T47D (cell line): ENCODE measurements at places on chromosomes 12 and 14.
A peak's percentile ranks its signal among the peaks of the same experiment; 100 is the strongest.

GRCh38 chr14:32244404-32244803 lies 41.3 kb upstream of the RNU6-8 start:
- no peak for DNase-seq

DNA sequence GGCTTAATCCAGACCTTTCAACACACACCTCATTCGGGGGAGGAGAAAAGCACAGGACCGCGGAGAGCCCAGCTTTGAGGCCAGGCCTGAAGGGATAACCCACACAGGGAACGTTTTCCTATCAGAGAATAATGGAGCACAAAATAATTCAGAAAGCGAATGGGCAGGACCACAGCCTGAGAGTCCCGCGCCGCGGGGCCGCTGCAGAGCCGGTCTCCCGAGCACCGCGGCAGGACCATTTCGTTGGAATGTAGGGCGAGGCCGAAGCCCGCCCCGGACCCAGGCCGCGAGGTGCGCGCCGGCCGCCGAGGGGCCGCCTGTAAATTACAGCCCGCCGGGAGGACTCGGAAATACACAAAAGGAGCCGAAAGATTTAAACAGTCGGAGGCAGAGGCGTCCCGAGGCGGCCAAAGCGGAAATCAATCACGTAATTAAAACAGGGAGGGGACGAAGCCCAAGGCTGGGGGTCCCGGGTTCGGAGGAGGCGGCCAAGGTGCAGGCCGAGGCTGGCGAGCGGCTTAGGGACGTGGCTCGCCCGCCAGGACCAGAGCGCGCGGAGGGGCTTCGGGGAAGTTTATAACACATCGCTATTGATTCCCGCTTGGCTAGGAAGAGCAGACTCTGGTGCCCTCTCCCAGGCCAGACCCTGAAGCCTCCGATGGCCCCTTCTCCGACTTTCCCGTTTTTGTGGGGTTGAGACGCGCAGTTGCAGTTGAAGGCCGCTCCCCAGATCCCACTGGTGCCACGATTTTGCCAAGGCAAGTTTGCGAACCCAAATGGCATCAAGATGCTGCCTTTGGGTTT lies 6.3 kb upstream of the HOXC4 start:
- DNase-seq = no peak

DNA sequence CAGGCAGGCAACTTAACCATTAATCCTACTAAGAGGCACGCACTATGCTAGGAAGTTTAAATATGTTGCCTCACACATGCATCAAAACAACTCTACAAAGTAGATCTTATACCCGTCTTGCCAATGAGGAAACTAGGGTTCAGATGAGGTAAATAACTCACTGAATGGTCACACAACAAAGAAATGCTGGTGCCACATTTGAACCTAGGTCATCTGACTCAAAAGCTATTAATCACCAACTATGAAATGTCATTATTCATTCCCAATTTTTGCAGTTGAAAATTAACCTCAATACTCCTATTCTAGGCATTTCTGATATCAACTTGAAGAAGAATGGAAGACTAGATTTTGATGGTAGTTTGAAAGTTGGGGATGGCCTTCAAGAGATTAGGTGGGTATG lies 2.8 kb upstream of the PYROXD1 start:
- no peak for DNase-seq

GRCh38 chr12:11672256-11673191 lies 23.1 kb downstream of the ETV6 start:
- DNase-seq = no peak

GRCh38 chr12:21992823-21993222 lies 51.6 kb upstream of the ABCC9 start:
- DNase-seq = no peak

DNA sequence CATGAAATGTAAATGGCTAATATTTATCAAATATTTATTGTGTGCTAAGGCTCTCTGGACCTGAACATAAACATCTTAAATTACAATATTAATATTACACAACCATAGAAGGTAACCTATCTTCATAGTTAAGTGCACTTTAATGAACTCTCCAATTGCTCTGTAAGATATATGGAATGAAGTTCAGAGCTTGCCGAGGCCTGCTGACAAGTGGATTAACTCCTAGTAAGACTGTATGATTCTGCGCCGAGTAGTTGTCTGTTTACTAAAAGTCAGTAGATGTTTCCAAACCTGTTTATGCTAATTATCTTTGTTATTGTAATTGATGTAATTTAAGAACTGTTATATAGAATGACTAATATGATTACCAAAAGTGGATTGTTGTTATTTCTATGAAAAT lies 77.2 kb downstream of the PTPRR start:
- DNase-seq = no peak

DNA sequence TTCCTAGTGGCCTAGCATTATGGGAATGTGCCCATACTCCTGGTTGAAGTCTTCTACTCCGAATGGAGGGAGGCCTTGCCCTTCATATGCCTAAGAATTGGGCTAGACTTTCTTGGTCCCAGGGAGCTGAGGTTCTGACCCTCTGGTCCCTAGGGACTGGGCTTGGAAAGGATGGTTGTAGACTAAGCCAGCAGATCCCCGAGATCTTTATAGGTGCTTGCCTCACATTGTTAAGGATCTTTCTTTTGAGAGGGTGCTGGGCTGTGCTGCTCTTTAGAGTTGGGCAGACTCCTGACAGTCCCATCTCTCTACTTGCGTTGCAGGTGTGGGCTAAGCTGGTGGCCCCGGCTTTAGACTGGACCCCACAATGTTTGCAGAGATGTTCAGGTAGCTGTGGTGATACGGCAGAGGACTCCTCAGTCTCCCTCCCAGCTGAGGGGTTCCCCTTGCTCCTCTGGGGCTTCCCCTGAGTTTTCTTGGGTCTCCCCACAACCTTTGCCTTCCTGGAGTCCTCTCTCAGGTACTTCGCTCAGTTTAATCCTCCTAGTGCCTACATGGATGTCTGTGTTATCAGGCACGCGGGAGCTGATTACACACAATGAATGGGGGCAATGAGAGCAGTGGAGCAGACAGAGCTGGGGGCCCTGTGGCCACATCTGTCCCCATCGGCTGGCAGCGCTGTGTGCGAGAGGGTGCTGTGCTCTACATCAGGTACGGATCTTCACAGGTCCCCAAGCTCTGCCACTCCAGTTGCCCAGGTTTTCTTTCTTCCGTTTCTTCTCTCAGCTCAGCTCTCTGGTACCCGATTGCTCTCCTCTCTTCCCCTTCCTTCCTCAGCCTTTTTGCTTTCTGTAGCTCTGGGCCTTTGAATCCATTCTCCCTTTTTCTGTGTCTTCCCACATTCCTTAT lies 1.3 kb downstream of the MBD6 start:
- DNase-seq = no peak

- no peak for DNase-seq
Observed at GRCh38 chr12:100544165-100544564, 29.3 kb upstream of the GAS2L3 start.

GRCh38 chr12:124408822-124409517 lies 114.1 kb downstream of the RFLNA start:
- DNase-seq = no peak

GRCh38 chr14:72512281-72512680 lies 381.6 kb downstream of the DPF3 start:
- no peak for DNase-seq

DNA sequence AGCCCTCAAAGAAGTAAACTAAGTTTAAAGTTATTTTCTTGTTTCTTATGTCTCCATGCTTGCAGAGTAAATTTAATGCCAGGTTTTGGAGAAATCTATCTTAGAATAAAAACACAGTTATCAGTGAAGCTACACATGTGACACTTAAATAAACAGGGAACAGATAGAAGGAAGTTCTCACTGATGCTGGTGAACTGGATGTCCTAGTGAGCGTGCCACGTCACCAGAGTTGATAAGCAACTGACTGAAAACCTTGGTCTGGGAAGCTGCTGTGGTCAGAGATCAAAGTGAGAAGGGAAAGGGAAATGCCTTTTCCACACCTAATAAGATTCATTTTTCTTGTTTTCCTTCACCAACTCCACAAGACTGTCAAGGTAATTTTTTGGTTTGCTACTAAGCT lies 74.8 kb upstream of the PCED1B start:
- no peak for DNase-seq

DNA sequence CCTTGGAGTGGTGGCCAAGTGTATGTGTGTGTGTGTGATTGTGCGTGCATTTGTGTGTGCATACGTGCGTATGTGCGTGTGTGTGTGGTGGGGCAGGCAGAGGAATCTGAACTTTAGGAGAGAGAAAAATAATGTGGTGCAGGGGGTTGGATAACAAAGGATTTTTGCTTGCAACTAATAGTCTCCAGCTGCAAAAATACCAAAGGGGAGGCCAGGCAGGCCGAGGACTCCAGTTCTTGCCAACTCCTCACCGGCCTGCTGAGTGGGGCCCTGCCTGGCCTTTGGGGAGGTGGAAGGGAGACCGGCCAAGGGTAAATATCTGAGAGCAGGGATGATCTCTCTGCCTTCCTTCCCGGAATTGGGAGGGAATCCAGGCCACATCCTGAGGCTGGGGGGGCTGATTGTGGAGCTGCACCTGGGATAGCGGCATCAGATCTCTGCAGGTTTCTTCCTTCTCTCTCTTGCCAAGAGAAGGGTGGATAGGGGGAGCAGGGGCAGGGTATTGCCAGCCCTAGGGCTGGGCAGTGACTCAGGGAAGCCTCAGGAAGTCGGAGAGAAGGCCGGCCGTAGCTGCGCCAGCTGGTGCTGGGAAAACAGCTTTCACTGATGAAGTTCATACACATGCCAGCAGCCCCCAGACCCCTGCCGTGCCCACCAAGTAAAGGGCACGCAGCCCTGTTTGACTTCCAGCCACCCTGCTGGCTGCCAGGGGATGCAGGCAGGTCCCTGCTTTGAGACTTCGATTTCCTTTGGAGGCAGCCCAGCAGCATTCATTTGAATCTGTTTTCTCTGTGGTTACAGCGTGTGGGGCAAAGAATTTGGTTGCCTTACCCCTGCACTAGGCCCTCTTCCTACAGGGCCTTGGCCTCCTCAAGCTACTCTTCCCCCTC lies 4.6 kb upstream of the LRP1-AS start:
- no peak for DNase-seq

- no peak for DNase-seq
Observed at GRCh38 chr12:110677206-110677911, 11.6 kb downstream of the HVCN1 start.

GRCh38 chr12:47035484-47035883 lies 43.9 kb upstream of the PCED1B start:
- no peak for DNase-seq

- no peak for DNase-seq
Observed at GRCh38 chr12:40208707-40209446, 15.9 kb upstream of the LRRK2 start.

DNA sequence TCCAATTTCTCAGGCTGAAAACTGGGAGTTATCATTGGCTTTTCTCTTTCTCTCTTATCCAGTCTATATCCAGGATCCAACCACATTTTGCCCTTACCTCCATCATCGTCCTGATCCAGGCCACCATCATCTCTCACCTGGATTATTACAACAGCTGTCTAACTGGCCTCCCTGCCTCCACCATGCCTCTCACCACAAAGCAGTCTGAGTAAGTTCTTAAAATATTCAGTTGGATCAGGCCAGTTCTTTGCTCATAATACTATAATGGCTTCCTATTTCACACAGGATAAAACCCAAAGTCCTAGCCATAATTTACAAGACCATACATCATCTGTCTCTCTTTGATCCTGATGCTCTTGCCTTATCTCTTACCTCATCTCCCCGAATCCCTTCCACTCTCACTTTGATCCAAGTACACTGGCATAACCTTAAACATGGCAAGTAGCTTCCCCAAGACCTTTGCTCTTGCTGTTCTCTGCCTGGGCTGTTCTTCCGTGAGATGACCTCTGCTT lies 133.4 kb upstream of the RAP1B start:
- DNase-seq = no peak

DNA sequence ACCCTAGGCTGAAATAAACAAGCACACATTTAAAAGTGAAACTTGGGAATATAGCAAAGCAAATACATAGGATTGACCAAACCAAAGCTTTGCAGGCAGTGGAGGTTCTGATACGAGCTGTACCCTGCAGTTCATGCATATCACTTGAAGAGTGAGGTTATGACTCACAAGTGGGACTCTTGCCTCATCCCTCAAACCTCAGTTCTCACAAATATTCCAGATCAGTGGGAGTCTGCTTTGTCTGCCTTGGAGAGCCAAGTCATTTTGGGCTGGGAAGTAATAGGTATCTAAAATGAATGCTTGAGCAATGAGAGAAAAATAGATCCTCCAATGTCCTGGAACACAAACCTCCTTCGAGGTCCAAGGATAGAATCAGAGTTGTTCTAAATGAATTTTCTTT lies 116.4 kb downstream of the LRIG3 start:
- DNase-seq = no peak

GRCh38 chr14:75495882-75496281 lies 26.4 kb upstream of the BATF start:
- DNase-seq = no peak

DNA sequence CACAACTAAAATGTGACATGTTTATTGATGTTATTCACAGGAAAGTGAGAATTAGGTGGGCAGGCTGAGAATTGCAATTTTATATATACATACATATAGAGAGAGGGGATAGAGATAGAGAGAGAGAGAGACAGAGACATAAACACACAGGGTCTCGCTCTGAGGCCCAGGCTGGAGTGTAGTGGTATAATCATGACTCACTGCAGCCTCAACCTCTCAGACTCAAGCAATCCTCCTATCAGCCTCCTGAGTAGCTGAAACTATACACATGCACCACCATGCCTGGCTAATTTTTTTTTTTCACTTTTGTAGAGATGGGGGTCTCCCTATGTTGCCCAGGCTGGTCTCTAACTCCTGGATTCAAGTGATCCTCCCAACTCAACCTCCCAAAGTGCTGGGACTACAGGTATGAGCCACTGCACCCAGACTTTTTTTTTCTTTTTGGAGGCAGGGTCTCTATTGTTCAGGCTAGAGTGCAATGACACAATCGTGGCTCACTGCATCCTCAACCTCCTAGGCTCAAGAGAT lies 49.1 kb downstream of the R3HDM2 start:
- no peak for DNase-seq

DNA sequence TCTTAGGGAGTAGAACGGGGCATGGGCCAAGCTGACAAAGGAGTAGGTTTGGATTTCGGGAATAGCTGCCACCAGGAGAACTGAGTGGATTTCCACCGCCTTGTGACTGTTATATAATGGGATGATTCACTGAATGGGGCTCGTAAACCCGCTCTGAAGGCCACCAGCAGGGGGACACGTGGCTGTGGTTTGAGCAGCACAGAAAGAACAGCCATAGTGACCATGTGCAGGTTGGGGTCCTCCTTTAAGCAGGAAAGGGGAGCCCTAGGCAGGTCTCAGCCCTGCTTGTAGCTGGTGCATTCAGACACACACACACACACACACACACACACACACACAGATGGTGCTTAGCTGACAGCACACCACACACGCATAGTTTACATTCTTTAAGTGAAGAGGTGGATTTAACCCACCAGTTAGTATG lies 8.6 kb upstream of the ASB2 start:
- DNase-seq = peak; percentile 68

- no peak for DNase-seq
Observed at GRCh38 chr12:32253154-32253790, 146.1 kb upstream of the FGD4 start.

DNA sequence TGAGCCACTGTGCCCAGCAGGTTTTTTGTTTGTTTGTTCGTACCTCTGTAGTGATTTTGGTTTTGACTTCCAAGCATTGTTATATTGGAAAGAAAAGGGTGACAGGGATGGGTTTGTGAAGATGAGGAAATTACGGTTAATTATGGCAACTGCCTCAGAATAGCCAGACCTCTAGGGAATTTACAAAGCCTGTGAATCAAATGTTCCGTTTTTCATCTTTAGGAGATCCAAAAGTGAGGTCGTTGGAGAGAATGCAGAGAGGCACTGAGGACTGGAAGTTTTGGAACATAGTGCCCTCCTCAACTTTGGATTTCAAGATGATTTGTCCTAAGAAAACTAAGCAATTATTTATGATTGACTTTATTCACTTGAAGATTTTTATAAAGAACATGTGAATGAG lies 54.5 kb upstream of the EVL start:
- no peak for DNase-seq
